ENCODE measurements at places on chromosomes 4 and X.

DNA sequence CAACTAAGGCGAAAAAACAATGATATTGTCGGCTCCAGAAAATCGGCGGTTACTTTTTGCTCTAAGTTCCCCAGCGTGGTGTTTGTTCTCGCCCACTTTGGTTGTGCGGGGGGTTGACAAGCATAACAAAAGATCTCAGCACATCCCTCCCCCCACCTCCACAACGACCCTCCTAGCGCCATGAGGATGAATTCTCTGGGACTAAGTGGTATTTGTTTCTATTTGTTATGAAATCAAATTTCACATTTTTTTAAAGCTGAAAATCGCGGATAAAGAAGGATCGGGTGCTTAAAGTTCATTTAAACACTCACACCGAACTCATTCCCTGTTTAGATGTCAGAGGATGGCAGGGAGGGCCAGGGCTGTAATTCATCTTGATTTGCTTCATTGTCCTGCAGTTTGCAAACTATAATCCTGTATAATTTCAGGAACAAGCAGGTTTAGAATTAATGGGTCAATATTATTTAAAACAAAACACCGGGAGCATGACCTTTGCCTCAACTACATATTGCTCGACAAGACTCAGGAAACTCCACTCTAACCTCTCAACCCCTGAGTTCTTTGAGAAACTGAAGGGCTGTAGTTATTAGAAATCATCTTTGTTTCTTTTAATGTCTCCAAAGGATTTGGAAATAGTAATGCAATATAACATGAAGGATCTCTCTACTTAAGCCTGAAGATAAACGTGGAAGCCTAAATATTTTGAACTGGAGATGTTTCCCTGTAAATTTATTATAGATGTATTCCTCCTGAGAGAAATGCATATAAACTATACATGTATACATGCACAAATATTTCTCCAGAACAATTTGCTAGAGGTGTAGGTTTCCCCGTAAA is 6.4 kb downstream of the PITX2 start:
- DNase-seq = no peak

DNA sequence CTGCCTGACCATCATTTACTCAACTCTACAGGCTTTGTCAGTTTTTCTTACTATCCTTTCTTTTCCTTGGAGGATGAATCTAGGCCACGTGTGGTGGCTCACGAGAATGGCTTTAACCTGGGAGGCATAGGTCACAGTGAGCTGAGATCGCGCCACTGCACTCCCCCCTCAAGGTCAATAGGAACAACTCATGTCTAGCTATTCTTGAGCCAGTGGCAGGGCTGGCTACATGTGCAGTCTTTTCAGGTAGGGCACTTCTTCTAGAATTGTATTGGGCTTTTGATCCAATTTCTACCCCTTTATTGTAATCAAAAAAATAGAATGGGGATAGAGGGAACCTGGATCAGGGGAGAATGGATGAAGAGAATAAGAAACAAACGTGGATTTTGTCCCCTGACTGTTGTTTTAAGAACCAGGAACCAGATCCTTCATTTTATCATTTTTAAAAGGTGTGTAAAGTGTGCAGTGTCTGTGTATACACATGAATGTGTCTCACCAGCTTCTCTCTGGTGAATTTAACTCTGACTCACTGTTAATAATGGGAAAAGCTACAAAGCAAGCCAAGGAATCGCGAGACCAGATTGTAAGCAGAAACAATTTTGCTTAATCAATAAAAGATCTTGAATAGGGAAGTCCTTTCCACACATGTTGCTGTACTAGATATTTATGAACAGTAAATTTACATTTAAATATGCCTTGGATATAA is 283.9 kb upstream of the GPC4 start:
- no peak for DNase-seq

DNA sequence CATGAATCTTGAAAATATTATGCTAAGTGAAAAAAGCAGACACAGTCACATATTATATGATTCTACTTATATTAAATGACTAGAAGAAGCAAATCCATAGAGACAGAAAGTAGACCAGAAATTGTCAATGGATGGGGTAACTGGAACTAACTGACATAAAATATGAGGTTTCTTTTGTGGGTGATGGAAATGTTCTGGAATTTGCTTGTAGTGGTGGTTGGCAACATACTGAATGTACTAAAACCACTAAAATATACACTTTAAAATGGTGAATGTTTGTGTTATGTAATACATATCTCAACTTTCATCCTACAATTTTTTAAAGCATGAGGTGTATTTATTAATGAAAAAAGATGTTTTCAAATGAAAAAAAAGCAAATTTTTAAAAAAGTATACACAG is 14.7 kb downstream of the CNOT6L start:
- DNase-seq = no peak

DNA sequence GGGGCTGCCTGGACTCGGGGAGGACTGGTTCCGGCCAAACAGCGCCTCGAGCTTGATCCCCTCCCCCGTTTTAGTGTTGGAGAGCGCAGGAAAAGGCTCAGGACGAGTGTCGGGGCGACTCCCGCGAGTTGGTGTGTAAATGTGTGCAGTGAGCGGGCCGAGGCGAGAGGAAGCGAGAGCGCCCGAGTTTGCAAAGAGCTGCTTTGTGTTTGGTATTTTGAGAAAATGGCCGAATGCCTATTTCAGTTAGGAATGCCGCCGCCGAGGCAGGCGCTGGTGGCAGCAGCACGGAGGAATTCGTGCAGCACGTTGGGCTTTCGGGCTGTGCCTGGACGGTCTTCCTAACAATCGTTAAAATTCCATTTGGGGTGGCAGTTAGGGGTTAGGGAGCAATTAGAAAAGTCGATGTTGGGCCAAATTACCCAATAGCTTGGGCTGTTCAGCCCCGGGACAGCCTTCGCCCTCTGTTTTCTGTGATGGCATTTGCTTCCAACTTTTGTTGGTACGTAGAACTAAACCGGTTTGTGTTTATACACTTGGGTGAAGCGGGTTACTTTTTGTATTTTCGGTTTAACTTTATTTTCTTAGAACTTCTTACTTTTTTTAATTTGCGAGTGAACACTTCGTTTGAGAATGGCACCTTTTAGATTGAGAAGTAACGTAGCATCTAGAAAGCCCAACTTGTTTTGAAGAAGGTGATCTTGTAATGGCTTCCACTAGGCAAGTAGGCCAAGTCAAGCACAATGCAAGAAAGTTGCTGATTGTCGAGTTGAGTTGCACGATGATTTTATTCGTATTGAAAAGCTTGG is 1.6 kb downstream of the REST start:
- DNase-seq = peak; percentile 46

GRCh38 chrX:19624739-19625138 is 109.4 kb upstream of the MAP3K15 start:
- DNase-seq = no peak

DNA sequence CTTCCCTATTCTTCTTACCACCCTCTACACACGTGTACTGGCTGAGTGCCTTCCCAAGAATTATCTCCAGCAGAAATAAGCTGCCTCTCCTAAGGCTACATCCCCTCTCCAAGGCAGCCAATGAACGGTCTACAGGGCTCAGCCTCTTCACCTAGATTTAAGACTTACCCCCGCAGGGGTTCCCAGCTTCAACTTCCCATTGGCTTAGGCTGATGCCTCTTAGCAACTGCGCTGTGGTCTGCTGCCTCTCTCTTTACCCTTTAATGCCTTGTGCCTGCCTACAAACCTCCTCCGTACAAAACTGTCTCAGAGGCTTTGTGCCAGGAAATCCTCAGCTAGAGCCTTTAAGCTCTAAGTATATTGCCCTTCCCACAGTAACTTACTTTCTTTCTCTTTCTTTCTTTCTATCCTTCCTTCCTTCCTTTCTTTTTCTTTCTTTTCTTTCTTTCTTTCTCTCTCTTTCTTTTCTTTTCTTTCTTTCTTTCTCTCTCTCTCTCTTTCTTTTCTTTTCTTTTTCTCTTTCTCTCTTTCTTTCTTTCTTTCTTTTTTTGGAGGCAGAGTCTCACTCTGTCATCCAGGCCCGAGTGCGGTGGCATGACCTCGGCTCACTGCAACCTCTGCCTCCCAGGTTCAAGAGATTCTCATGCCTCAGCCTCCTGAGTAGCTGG is 15.1 kb upstream of the PIGA start:
- no peak for DNase-seq
